Activated CD4-positive, alpha-beta T cell treated with anti-CD3 and anti-CD28 coated beads for 24 hours (primary cell): ENCODE measurements at places on chromosomes 4 and X.

DNA sequence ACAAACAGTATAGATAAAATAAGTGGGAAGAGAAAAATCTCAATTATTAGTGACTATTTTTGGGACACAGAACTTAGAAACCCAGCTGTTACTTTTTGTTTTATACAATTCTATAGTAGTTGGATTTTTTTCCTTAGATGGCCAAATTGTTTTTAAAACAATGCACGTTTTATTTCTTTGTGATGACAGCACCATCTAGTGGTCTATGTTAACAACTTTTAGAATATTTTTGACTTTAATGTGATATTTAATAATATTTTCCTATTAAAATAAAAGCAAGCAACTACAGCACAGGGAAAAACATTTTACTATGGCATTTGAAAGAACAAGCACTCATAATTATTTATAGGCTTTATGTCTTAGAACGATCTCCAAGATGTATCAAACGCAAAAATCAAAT lies 5.6 kb upstream of the SMIM31 start:
- DNase-seq, result no peak

GRCh38 chr4:31291238-31291637 lies 571.1 kb downstream of the PCDH7 start:
- DNase-seq, result no peak

DNA sequence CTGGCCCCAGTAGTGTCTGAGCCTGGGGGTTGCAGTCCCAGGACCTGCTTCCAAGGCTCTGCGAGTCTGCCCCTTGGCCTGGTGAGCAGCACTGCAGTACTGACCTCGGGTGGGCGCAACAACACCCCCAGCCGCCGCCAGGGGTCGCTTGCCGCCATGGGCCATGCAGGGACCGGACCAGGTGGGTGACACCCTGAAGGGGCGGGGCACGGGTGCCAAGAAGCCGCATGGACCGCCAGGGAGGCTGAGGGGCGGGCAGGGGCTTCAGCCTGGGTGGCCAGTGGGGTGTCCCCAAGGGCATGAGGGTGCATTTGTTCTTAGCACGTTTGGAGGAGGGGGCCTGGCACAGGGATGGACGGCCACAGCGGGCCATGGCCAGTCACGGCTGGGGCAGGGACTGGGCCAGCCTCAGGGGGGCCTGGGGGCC lies 25.0 kb downstream of the TACC3 start:
- DNase-seq, result peak; percentile 64

GRCh38 chr4:108690738-108691137 lies 40.3 kb downstream of the OSTC start:
- DNase-seq, result no peak

- DNase-seq, result no peak
Measured at GRCh38 chr4:128481752-128482480, 194.3 kb upstream of the PGRMC2 start.

- DNase-seq, result no peak
Measured at GRCh38 chr4:121272526-121272925, 108.3 kb downstream of the QRFPR start.

- DNase-seq, result no peak
Measured at GRCh38 chr4:151340751-151341385, 15.5 kb upstream of the SH3D19 start.

- no peak for DNase-seq
Measured at GRCh38 chr4:123288309-123289025, 108.1 kb upstream of the SPRY1 start.

GRCh38 chr4:122928930-122929329 lies 6.5 kb upstream of the NUDT6 start:
- DNase-seq, result no peak
